ENCODE measurements at places on chromosomes 1 and 21.

DNA sequence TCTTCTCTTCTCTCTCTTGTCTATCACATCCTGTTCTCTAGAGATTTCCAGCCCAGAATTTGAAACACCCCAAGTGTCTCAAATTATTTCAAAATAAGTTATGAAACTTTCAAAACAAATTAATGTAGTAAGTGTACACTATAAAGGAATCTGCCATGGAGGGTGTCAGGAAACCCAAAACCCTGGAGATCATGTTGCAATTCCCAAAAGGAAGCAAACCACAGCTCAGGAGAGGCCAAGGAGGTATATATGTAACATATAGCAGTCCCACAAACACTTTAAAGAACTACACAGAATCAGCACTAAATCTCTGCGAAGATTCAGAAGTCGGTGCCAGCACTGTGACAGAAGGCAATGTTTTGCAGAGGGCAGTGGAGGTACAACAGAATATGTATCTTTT, 26.6 kb downstream of the PTPN14 start:
- no peak for DNase-seq

DNA sequence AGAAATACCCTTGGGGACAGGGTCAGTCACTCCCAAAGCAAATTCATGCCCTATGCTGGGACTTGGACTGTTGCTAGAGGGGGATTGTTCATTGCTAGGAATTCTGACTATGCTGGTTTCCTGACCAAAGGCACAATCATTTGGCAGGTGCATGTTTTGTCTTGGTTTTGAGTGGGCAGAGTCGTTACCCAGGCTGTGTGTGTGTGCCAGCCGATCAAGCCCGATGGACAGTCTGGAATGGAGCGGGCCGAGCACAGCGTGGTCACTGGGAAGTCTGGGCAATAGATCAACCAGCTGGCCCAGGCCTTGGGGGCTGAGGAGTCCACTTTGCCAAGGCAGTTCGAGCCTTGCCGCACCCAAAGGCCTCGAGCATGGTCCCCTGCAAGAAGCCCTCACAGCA, 60.9 kb downstream of the HTR6 start:
- no peak for DNase-seq

DNA sequence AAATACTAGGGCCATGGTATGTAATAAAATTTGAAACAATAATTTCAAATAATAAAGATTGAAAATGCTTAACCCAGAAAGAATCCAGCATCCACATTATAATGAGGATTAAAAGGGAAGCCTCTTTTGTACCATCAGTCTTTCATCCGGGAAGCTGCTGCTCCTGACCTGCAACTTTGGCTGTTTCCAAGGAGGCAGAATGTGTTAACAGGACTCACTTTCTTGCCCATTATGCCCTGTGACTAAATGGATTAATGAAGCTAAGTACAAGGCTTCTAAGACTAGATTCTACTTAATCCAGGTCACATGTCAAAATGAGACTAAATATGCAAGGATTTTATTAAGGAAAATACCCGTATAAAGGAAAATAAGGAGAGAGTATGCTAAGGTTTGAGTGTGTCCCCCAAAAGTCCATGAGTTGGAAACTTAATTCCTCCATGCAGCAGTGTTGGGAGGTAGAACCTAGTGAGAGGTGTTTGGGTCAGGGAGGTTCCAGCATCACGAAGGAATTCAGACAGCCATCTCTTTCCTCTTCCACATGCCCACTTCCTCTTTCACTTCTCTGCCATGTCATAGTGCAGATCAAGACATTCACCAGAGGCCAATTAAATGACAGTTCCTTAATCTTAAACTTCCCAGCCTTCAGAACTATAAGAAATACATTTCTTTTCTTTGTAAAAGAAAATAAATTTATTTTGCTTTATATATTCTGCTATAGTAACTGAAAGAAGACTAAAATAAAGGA, 27.7 kb downstream of the FMO2 start:
- no peak for DNase-seq

DNA sequence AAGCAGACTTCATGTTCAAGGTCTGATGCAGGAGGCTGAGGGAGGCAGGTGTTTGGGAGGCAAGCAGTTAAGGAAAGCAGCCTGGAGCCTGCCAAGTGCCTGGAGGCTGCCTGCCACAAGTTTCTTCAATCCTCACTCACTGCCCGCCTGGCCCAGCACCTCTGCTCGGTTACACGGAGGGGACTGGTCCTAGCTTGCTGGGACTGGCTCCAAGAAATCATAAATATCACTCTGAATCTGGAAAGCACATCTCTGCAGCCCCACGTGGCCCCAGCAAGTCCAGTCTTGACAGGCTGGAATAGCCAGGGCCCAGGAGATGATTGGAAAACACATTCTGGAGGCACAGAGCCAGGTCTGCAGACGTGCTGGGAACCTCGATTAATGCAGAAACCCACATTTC, 83.9 kb downstream of the BCAR3 start:
- DNase-seq = no peak

- no peak for DNase-seq
Observed at GRCh38 chr1:21301794-21302440, 11.7 kb upstream of the ECE1 start.

DNA sequence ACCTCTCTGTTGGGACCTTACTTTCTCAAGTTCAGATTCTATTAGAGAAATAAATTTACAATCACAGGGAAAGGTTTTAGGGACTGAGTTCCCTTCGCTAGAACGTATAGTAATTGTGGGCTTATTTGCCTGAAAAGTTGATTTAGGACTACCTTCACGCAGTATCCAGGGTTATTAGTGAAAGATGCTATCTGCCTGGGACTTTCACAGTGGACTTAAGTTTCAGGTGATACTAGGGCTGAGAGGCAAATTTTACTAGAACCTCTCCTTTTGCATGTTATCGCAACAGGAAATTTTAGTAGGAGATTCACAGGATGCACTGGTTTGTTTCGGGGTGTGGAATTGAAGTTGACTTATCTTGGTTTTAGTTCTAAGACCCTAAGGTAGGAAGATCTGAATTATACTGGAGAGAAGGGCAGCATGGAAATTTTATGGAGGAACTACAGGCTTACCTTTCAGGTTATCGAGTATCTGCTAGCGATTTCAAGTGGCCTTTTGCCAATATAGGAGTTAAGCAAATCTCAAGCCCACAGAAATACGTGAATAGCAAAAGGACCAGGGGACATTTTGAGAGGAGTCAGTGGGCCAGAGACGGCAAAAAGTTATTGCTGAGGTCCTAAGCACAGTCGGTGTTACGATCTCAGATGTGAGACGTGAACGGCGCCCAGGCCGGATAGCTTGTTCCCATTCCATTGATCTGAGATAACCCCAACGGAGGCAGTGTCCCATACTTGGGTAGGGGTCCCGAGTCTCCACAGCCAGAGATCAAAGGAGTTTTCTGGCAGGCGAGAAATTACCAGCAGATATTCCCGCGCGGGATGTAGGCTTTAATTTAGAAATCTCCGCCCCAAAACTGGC, 723 bp upstream of the GNAI3 start:
- no peak for DNase-seq

GRCh38 chr1:206703661-206704060, 19.0 kb downstream of the MAPKAPK2 start:
- no peak for DNase-seq

- DNase-seq = no peak
Observed at GRCh38 chr1:28328228-28328648, 602 bp upstream of the MED18 start.
